ENCODE measurements at places on chromosomes 12 and 14.

DNA sequence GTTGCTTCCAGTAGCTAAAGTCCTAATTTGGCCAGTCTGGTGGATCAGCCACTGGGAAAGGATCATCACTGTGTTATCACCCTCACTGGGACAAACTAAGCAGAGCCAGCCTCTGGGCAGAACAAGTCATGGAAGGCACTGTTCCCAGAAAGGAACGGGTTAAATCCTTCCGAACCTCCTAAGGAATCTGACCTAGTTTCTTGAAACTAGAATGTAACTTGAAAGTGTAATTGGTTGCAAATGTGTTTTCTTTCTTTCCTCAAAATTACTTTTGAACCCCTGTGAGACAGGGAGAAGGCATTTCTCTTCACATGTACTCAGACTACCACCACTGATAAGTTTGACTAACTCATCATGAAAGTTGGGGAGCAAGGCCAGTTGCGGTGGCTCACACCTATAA lies 18.7 kb upstream of the KICS2 start:
- no peak for DNase-seq

GRCh38 chr12:14573118-14573517 lies 5.4 kb upstream of the PLBD1 start:
- no peak for DNase-seq

GRCh38 chr14:54683882-54684794 lies 117.2 kb downstream of the SAMD4A start:
- no peak for DNase-seq

DNA sequence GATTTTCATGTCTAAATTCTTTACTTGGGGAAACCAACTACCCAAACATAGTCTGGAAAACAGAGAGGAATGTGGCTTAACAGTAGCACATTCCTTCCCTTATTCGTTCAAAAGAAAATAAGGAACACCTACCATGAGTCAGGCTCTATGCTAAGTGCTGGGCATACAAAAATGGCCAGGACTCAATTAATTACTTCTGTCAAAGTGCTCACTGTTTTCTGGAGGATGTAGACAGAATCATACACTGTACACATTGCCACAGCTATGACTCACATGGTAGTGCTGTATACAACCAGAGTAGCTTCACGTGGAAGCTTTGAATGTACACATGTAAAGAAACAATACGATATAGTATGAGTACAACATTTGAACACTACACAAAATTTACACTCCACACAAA lies 50.1 kb downstream of the SLC25A21 start:
- DNase-seq, result no peak

DNA sequence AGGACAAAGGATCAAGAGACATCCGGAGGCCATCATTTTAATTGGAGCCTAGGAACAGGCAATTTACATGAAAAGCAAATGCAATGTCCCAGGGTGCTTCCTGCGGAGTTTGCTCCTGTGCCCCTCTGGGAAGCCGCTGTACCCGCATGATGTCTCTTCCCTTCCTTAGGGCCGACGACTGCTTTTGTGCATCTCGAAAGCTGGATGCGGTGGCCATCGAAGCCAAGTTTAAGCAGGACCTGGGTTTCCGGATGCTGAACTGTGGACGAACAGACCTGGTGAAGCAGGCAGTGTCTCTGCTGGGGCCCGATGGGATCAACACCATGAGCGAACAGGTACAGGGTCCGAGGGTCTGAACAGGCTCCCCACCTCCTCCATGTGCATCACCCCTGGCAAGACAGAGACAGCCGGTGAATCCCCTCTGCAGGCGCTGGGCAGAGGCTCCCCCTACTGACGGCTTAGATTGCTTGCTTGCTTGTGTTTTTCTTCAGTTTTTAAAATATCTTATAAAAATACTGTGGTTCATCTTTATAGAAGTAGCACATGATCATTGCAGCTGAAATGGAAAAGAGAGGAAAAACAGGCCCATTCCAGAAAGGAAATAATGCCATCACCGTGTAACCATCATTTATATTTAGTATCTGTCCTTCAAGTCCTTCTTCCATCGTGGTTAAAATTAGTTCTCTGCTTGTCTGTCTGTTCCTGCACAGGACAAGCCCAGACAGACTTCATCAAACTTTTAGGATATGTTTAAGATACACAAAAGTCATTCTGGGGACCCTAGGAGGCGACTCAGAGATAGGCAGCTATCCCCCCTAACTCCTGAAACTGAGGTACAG lies 75.4 kb upstream of the PWP1 start:
- peak; percentile 71 for DNase-seq

- DNase-seq, result no peak
Measured at GRCh38 chr12:124632519-124632984, 65.1 kb upstream of the NCOR2 start.

DNA sequence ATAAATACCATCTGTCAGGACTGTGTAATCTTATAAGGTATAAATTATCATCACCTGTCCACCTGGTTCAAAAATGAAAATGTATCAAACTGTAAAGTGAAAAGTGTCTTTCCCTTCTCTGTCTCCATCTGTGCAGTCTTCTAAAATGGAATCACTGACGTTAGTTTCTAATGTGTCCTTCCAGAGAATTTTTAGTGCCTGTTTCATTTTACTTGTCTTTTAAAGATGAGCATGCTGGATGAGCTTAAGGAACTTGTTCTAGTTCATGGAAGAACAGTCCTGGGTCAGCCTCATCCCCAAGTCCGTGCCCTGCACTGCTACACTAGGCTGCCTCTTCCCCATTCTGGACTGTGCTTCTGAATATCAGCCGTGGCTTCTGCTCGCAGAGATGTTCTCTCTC lies 5.4 kb upstream of the NT5DC3 start:
- no peak for DNase-seq

DNA sequence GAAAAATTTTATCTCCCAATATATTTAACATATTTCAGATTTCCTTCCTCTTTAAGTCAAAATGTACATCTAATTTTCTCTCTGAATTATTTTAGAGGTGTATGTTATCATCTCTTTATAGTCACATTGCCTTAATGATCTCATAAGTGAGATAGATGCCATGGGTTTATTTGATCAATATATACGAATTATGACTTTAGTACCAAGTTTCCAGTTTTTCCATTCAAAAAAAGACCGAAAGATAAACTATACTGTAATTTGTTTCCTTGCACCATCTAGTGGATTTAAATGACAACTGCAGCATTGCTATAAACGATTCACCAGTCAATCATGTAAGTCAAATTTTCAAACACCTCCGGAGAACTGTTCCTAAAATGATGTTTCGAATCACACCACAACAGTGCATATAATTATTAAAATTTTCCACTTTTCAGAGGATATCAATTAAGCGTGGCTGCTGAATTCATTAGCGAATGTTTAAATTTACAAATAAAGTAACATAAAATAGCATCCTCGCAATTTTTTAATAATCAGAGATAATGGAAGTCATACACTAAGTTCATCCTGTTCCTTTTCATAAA lies 419 bp upstream of the ATXN7L3B start:
- peak; percentile 76 for DNase-seq

DNA sequence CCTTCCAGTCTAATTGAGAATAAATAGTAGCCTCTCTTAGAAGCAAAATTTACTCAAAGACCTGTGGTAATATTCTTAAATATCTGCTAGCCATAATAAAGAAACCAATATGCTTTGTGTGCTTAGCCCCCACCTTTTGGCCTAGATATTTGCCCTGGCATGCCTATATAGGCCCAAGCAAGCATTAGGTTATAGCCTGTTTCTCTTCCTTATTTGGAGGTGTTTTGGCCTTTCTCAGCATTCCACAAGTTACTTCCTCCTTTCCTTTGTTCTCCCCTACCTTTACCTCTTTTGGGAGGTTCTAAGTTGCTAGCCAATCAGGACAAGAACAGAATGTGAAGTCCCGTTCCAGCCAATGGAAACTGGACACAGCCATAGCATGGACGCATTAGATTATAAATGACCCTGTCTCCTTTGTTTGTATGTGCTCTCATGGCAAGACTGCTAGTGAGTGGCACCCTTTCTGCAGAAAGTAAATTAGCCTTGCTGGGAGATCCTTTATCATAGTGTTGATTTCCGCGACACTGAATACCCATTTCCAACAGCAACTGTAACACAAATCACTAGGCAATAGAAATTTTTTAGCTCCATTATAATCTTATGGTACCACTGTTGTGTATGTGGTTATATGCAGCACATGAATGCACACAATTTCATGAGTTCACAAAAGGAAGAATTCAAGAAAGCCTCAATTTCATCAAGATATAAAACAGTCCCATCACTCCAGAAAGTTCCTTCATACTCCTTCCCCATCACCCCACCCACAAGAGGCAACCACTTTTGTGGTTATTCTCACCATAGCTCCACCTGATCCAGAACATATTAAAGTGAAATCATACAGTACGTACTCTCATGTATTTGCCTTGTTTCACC lies 37.6 kb downstream of the CEP83 start:
- DNase-seq, result no peak

GRCh38 chr14:83638748-83639504 lies 1891.0 kb upstream of the FLRT2 start:
- DNase-seq, result no peak

DNA sequence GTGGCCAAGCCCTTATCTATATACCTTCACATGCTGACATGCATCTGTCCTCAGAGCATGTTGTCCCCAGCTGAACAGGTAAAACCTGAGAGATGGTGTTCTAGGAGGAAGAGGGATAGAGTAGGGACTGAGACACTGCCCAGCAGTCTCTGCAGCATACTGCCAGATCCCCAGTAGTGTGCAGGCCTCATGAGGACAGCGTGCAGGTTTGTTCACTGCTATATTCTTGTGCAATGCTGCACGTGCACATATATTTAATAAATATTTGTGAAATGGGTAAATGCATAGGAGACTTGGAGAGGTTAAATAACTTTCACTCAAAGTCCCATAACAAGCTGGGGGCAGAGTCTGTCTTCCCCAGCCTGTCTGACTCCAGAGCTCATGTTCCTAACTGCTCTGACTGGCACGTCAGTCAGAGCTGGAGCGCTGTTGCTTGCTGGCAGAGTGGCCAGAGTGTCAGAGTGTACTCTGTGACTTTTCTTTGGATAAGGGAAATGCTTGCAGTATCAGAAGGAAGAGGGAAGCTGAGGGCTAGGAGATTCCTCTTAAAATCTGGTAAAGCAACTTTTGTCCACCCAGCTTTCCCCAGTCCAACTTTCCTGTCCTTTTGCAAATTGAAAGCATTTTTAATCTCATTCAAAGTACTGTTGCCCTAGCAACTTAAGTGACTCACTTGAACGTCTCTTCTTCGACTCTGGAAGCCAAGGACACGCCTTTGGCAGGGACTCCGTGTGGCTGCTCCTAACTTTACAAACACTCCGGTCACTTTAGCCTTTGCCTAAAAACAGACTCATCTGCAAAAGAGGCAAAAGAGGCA lies 14.9 kb upstream of the POLR3B start:
- no peak for DNase-seq

- no peak for DNase-seq
Measured at GRCh38 chr14:53528185-53528671, 375.1 kb upstream of the DDHD1 start.

- no peak for DNase-seq
Measured at GRCh38 chr12:48512855-48513254, 12.6 kb upstream of the OR8S1 start.

DNA sequence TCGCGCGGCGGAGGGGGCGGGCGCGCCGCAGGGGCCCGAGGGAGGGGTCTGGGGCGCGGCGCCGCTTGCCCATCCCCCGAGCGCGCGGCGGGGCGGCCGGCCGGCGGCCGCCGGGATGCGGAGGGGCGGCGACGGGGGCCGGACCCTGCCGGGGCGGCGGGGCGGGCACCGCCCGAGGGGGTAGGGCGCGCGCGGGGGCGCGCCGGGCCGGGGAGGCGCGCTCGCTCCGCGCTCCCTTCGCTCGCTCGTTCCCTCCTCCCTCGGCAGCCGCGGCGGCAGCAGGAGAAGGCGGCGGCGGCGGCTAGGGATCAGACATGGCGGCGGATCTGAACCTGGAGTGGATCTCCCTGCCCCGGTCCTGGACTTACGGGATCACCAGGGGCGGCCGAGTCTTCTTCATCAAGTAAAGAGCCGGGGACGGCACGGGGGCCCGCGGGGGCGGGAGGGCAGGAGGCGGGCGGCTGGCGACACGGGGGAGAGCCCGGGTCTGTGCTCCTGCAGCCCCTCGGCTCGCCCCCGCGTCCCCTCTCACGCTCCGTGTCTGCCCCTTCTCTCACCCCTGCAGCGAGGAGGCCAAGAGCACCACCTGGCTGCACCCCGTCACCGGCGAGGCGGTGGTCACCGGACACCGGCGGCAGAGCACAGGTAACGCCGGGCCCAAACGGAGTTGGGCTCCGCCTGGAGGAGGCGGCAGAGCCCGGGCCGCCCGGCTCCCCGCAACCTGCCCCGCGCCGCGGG lies at the start of gene PLEKHA5:
PLEKHA5 (plus strand) TSS at position 248 of the 738 bp plus-strand sequence; CDS start at position 315, 67 bp downstream.
- DNase-seq, result peak; percentile 72

Data from NCI-H2081 (cell line).